SJSA1 (cell line): ENCODE measurements at places on chromosomes 4 and X. TPM values are rescaled to one million over a fixed set of nuclear protein-coding genes. Genes with fewer than 3 reads are reported as not detected.

CLDN22 gene
- total RNA-seq = not detected in 2 replicates

FGB gene
- not detected in 2 replicates for total RNA-seq

SLIT2 gene
- 13.4 and 20.7 TPM in 2 replicates for total RNA-seq

OTC gene
- total RNA-seq = not detected in 2 replicates

TMEM271 gene
- not detected in 2 replicates for total RNA-seq

BMX gene
- total RNA-seq = not detected in 2 replicates

SPCS3 gene
- 85.6 and 100 TPM in 2 replicates for total RNA-seq

ESX1 gene
- total RNA-seq = not detected in 2 replicates

TDO2 gene
- total RNA-seq = 0.11 TPM in 1 of 2 replicates, not detected in the other

GRCh38 chr4:140719022-140719421, 37.2 kb downstream of the TBC1D9 start:
- no peak overlapping the region for H3K4me3 ChIP-seq
- no peak for DNase-seq
- H3K4me1 ChIP-seq = peaks cover 17% of the 10 kb centered on the region

GRCh38 chrX:7925867-7926472, 1.2 kb downstream of the PNPLA4 start:
- no peaks in the 10 kb centered on the region for H3K36me3 ChIP-seq
- no peak for DNase-seq
- no peaks in the 10 kb centered on the region for H3K27me3 ChIP-seq
- no peak overlapping the region for H3K4me3 ChIP-seq
- no peaks in the 10 kb centered on the region for H3K4me1 ChIP-seq

- H3K27ac ChIP-seq = no peak overlapping the region
- H3K36me3 ChIP-seq = no peaks in the 10 kb centered on the region
- no peak for DNase-seq
- no peaks in the 10 kb centered on the region for H3K4me1 ChIP-seq
- H3K27me3 ChIP-seq = no peaks in the 10 kb centered on the region
- no peak overlapping the region for H3K4me3 ChIP-seq
These were observed 77.8 kb upstream of the MXD4 start for GRCh38 chr4:2339458-2340271.

DNA sequence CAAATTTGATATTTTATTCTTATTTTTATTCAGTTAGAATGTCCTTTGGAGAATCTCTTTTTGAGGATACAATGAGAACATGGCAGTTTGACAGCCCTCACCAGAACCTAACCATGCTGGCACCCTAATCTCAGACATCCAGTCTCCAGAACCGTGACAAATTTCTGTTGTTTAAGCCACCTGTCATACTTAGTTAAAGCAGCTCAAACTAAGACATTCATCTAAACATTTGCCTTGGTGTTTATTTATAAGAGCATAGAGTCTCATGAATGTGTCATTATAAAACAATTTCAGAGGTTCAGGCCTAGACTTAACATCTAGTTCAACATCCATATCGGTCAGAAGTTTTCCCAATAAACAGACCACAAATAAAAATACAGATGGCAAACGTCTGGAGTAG, 125.1 kb upstream of the FUNDC1 start:
- DNase-seq = peak; percentile 0
- H3K36me3 ChIP-seq = no peaks in the 10 kb centered on the region
- H3K4me1 ChIP-seq = no peaks in the 10 kb centered on the region
- no peaks in the 10 kb centered on the region for H3K27me3 ChIP-seq
- no peak overlapping the region for H3K4me3 ChIP-seq
- H3K27ac ChIP-seq = no peak overlapping the region

DNA sequence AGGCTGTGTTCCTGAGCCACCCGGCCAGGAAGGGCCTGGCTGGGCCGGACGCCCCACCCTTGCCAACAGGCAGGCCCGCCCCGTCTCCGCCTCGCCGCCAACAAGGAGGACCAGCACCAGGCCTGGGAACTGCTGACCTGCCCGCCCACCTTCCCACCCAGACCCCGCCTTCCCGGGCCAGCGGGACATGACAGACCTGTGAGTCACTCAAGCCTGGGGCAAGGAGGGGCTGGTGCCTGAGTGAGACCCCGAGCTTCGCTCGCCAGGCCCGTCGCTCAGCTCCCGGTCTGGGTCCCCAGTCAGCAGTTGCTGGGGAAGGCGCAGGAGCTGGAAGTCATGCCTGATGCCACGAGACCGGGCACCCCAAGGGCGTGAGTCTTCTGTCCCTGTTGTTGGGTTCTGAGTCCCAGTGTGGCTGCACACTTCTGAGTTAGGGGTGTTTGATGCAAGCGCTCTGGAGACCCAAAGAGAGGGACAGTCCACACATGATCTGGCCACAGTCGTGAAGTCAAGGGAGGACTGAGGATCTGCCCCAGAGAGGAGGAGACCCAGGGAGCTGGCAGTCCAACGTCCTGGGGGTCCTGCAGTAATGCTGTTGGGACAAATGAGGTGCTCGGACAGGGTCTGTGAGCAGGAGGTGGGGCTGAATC, at the start of gene DNASE1L1:
Gene DNASE1L1, minus strand, starts transcription at position 33 of the 650 bp plus-strand sequence. CDS start 3,686 bp downstream, outside the sequence.
- H3K27me3 ChIP-seq = no peaks in the 10 kb centered on the region
- H3K36me3 ChIP-seq = no peaks in the 10 kb centered on the region
- peak within 1 kb of the TSS; percentile 67 for H3K27ac ChIP-seq
- peak; percentile 79 for DNase-seq

GRCh38 chr4:32207456-32207855, 1487.3 kb downstream of the PCDH7 start:
- DNase-seq = no peak
- H3K36me3 ChIP-seq = no peaks in the 10 kb centered on the region
- no peak overlapping the region for H3K4me3 ChIP-seq
- H3K4me1 ChIP-seq = no peaks in the 10 kb centered on the region
- no peaks in the 10 kb centered on the region for H3K27me3 ChIP-seq

DNA sequence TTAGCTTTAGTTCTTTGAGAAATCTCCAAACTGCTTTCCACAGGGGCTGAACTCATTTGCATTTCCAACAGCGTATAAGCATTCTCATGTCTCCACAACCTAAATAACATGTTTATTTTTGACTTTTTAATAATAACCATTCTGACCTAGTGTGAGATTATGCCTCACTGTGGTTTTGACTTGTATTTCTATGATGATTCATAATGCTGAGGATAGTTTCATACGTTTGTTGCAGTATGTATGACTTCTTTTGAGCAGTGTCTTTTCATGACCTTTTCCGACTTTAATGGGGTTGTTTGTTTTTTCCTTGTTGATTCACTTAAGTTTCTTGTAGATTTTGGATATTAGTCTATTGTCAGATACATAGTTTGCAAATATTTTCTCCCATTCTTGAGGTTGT, 1833.0 kb upstream of the PCDH10 start:
- no peaks in the 10 kb centered on the region for H3K4me1 ChIP-seq
- DNase-seq = no peak
- H3K27me3 ChIP-seq = 0 out of 2 replicates have a peak, but pooled peaks cover 3% of the 10 kb centered on the region
- H3K36me3 ChIP-seq = no peaks in the 10 kb centered on the region
- no peak overlapping the region for H3K27ac ChIP-seq

- no peaks in the 10 kb centered on the region for H3K36me3 ChIP-seq
- no peak overlapping the region for H3K4me3 ChIP-seq
- no peaks in the 10 kb centered on the region for H3K27me3 ChIP-seq
- no peak overlapping the region for H3K27ac ChIP-seq
These were observed 7.3 kb downstream of the TREX2 start for GRCh38 chrX:153438532-153438931.

DNA sequence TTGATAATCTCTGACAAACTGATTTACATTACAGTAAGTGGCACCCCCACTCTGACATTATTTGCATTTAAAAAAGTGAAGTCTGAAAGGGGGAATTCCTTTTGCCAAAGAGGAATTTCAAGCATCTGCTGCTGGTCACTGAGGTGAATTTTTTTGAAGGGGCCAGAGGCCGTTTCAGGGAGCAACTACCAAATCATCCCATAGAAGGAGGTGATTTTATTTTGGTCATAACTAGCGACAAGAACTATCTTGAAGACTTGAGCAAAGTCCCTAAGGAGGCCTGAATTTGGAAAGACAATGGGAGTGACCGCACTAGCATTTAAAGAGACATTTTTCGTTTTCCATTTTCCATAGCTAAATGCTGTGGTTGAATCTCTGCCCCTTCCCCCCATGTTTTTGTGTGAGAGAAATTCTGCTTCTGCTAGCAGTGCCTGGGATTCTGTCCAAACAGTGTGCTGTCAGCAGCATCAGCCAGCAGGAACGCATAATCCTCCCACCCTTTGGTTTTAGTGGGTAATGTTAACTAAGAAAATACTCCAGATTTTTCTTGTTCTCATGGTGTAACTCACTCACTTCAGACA, 110.1 kb upstream of the MED14 start:
- no peak overlapping the region for H3K4me3 ChIP-seq
- H3K4me1 ChIP-seq = peaks cover 22% of the 10 kb centered on the region
- H3K27me3 ChIP-seq = no peaks in the 10 kb centered on the region
- peak; percentile 88 for DNase-seq
- H3K36me3 ChIP-seq = no peaks in the 10 kb centered on the region

DNA sequence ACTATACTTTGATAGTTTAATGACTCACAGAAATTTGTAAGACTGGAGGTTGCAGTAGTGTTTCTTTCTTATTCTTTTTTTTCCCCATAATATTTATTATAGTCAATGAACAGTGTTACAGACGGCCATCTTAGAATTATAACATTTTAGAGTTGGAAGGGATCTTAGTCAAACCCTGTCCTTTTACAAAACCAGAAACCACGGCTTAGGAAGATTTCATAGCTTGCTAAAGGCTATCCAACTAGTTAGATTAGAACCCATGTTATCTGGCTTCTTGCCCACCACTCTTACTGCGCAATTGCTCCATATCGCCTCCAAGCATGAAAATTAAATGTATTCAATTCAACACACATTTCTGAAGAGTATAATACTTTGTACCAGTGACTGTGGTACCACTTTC, 1.1 kb downstream of the XIAP start:
- H3K36me3 ChIP-seq = peaks cover 5% of the 10 kb centered on the region; the same call in 1 of the 2 replicates
- H3K4me1 ChIP-seq = peaks cover 7% of the 10 kb centered on the region
- peak overlapping the region; percentile 75 for H3K4me3 ChIP-seq
- H3K27ac ChIP-seq = peak overlapping the region; percentile 95

- H3K4me1 ChIP-seq = peaks cover 31% of the 10 kb centered on the region
- DNase-seq = peak; percentile 93
- peak overlapping the region; percentile 75 for H3K27ac ChIP-seq
- no peaks in the 10 kb centered on the region for H3K27me3 ChIP-seq
- H3K36me3 ChIP-seq = no peaks in the 10 kb centered on the region
- peak overlapping the region; percentile 25 for H3K4me3 ChIP-seq
These were observed 5.0 kb upstream of the NYX start for GRCh38 chrX:41441934-41442823.

GRCh38 chrX:41522081-41522480, 74.9 kb downstream of the NYX start:
- H3K36me3 ChIP-seq = no peaks in the 10 kb centered on the region
- H3K4me3 ChIP-seq = no peak overlapping the region
- no peaks in the 10 kb centered on the region for H3K27me3 ChIP-seq
- H3K4me1 ChIP-seq = peaks cover 6% of the 10 kb centered on the region
- H3K27ac ChIP-seq = no peak overlapping the region

GRCh38 chr4:20809812-20810211, 109.6 kb downstream of the PACRGL start:
- H3K36me3 ChIP-seq = no peaks in the 10 kb centered on the region
- no peak overlapping the region for H3K4me3 ChIP-seq
- no peak overlapping the region for H3K27ac ChIP-seq
- no peak for DNase-seq
- no peaks in the 10 kb centered on the region for H3K27me3 ChIP-seq

- H3K27ac ChIP-seq = no peak overlapping the region
- H3K4me3 ChIP-seq = peak overlapping the region; percentile 91
- no peak for DNase-seq
- H3K27me3 ChIP-seq = no peaks in the 10 kb centered on the region
These were observed 734 bp upstream of the GALNT7 start for GRCh38 chr4:173167758-173168395.

- DNase-seq = no peak
- no peaks in the 10 kb centered on the region for H3K4me1 ChIP-seq
- H3K27me3 ChIP-seq = peaks cover 12% of the 10 kb centered on the region; the same call in 1 of the 2 replicates
These were observed 41.1 kb downstream of the ADRA2C start for GRCh38 chr4:3807311-3807710.

DNA sequence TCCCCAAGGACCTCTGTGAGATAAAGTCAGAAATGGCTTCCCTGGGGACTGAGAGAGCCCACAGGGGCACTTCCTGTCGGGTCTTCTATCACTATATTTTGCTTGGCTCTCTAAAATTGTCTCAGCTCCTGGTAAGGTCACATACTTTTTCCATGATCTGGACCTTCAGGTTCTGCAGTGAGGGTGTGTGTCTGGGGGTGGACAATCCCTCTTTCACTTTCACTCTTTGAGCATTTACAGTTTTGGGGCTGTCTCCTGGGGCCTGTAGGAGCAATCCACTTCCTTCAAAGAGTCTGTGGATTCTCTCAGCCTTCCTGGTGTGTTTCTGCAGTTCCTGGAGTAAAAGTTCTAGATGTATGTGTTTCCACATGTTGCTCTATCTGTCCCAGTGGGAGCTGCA, 335.7 kb downstream of the FSTL5 start:
- H3K4me3 ChIP-seq = no peak overlapping the region
- no peaks in the 10 kb centered on the region for H3K27me3 ChIP-seq
- no peaks in the 10 kb centered on the region for H3K36me3 ChIP-seq
- no peaks in the 10 kb centered on the region for H3K4me1 ChIP-seq
- DNase-seq = no peak

DNA sequence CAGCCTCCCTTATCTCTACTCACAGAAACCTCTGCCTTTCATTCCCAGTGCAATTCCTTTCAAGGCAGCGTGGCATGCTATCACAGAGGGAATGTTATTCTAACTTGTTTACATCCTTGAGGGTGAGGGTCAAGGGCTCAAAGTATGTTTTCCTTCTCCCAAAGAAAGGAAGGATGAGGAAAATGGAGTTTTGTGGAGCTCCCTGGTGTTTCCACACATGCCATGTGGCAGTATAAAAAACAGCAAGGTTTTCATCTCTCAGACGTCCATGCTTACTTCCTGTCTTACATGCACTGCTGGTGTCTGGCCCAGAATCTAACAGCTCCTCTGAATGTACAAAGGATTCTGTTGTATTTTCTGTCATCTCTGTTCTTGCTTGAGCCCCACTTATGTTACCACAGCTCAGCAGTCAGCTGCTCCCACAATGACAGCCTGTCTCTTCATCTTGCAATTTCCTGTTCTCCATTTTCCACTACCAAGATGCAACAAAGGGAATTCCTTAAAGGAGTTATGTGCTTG, 128.0 kb downstream of the SNCA start:
- peak; percentile 21 for DNase-seq
- H3K4me3 ChIP-seq = no peak overlapping the region
- H3K36me3 ChIP-seq = no peaks in the 10 kb centered on the region
- H3K4me1 ChIP-seq = peaks cover 8% of the 10 kb centered on the region; the same call in 1 of the 2 replicates
- no peaks in the 10 kb centered on the region for H3K27me3 ChIP-seq
